Jurkat, Clone E6-1 (cell line): ENCODE measurements at places on chromosomes 1 and 21.

DNA sequence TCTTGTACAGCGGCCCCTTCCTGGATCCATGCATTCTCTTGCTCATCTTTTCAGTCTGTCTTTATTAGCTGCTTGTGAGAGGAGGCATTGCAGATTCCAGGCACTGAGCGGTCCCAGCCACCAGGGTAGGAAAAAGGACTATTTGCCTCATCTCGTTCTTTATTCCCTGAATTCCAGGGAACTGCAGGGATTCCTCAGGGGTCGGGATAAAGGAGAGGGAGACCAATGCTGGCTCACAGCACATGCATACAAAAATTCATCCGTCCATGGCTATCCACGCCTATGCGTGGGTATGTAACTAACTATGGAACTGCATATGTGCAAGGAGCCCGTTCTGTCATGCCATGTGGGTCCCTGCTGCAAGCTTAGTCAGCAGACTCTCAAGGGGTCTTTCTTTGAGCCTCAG, 879 bp upstream of the PLPPR5 start:
- DNase-seq, result no peak

DNA sequence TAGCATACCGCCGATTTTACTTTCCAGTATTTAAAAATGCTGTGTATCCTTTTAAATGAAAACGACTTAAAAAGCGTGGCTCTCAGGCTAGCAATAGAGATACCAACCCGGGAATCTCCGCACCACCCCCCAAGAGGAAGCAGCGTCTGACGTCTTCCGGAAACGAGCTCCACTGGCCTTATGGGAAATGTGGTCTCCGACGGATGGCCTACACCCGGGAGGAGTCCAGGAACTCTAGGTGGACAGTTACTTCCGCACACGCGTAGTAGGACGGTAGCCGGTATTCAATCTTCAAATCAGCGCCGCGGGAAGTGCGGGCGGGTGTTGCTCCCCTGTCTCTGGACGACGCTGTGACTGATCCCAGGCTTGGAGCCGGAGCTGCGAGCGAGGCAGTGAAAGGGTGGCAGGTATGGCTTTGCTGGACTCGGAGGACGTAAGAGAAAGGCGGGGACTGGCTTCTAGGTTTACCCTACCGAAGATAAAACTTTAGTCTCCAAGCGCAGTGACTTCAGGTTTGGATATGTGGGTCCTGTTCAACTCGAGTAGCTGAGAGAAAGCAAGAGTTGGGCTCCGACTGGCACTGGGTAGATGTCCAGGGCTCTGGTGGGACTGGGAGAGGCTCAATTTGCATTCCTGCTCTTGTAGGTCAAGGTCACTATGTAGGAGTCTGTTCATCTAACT, at the start of gene ZNF684:
ZNF684 (plus strand) TSS at position 257 of the 681 bp plus-strand sequence. CDS start 1,530 bp downstream, outside the sequence.
- peak; percentile 95 for DNase-seq

DNA sequence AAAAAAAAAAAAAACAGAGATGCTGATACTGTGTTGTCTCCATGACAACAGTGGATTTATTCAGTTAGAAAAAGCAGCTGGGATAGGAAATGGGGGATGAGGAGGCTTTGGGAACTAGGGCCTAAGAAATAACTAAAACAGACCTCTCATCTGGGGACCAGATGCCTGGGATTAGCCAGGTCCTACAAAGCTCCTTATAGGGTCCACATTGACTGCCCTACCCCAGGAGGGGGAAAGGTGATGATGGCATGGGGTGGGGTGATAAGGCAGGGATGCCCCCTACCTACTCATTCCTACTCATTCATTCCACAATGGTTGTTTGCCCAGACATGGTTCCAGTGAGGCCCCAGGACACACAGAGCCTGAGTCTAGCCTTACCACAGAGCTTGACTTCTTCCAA, 131.2 kb downstream of the PLXNA2 start:
- DNase-seq, result no peak

DNA sequence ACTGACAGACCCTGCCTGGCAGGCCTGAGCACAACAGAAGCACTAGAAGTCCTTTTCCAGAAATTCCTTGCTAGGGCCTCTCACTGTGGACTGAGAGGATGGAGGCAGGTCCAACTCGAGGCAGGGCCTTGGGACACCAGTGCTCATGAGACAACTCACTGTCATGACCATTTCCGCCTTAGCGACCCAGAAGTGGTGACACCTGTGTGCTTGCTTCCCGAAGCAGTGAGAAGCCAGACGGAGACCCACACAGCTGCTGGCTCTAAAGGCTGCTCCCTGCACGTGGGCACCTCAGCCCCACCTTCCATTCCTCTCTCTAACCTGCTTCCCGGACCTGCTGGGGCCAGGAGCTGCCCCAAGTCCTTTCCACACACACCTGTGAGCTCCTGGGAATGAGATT, 33.0 kb downstream of the KCNC4 start:
- DNase-seq, result no peak

GRCh38 chr21:25373126-25374082, 233.9 kb downstream of the MRPL39 start:
- no peak for DNase-seq

- DNase-seq, result no peak
Measured at GRCh38 chr1:58979677-58980076, 195.8 kb upstream of the JUN start.

DNA sequence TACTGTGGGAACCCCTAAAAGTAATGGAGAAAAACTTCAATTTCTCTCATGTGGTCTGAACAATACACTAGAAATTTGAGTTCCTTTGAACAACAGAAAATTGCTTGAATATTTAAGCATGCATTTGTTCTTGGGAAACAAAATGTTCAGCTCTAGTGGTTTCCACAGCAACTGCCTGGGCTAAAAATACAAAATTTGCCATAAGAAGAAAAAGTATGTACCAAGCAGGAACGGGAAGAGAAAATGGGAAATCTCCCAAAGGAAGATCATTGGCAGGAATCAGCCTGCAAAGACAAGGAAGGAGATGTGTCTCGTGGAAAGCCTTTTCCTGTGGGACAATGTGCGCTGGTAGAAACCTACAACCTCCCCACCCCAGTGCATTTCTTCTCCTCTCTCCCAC, 119.0 kb upstream of the DPT start:
- no peak for DNase-seq

DNA sequence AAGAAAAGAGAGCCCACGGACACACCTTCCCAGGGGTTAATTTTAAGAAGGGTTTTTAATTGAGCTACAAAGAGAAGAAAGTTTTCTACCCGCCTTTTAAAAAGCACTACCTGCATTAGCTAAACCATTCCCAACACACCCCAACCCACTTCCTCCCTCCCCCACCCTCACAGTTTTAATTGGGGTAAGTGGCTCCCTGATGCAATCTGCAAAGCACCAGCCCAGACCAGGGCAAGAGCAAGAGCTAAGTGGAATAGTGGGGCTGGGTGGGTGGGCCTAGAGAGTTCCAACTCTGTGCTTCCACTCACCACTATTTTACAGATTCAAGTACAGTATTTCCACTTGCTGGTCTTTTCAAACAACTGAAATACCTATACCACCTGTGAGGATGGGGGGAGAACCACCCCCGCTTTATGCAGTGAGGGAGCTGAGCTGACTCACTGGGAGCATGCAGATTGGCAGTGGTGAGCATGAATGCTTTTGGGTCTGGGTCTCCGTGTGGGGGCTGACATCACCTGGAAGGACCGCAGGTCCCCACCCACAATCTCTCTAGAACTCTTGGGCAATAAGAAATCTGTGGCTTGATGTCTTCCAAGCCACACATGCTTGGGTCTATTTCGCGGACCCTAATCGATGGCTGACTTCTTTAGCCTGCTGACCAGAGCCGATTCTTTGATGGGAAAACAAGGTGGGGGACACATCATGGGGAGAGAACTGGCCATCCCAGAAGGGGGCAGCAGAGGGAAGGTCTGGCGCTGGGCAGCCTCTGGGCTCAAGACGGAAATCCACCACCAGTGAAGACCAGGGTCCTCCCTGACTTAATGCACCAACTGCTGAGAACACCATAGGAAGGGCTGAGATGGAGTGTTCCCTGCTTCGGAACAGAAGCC, 95.5 kb downstream of the SSBP3 start:
- DNase-seq, result peak; percentile 67

GRCh38 chr1:112383759-112384370, 12.1 kb upstream of the CTTNBP2NL start:
- DNase-seq, result no peak

DNA sequence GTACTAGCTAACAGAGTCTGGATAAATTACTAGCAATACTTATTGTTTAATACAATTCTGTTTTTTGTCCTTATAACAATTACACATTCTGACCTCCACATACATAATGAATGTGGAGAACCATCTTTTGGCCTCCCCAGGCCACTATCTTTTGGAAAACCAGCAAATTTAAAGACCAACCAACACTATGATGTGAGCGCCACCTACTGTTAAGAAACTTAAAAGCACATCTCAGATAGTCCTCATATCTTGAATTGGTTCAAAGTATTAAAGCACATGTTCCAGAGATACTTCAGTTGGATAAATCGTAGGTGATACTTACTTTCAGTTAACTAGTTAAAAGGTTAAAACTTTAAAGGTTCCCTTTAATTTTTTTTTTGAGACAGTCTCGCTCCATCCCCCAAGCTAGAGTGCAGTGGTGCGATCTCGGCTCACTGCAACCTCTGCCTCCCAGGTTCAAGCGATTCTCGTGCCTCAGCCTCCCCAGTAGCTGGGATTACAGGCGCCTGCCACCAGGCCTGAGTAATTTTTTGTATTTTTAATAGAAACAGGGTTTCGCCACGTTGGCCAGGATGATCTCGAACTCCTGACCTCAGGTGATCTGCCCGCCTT, 29.3 kb upstream of the USP1 start:
- DNase-seq, result peak; percentile 63

DNA sequence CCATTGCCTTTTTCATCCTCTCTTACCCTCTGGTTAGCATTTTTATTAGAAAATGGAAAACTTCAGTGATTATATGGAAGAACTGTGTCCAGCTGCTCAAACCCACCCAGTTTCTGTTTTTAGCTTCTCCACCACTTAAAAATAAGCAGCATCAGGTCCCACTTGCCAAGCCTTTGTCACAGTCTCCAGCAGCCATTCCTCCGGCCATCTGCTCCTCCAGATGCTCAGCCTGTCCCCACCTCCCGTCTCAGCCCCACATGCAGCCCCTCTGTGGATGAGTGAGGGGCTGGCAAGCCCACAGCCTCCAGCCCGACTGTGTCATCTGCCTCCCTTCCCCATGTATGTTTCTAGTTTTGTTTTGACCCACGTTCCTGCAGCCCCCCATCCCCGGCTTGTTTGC, 289.7 kb downstream of the HHAT start:
- no peak for DNase-seq

DNA sequence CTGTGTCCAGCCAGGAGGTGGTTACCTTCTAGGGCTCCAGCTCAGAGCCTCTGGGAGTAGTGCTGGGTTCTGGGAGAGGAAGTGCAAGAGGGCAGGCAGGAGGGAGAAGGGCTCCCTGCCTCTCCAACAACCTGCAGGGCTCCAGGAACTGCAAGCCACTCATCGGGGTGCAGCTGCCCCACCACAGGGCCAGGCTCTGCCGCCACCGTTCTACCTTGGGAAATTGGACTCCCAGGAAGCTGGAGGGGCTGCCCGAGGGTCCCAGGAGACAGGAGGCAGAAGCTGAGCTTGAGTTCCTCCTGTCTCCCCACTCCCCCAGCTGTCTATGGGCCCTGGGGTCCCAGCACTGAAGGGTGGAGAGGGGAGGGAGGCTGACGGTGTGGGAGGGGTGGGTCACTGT, 7.4 kb upstream of the PRDM16 start:
- no peak for DNase-seq

DNA sequence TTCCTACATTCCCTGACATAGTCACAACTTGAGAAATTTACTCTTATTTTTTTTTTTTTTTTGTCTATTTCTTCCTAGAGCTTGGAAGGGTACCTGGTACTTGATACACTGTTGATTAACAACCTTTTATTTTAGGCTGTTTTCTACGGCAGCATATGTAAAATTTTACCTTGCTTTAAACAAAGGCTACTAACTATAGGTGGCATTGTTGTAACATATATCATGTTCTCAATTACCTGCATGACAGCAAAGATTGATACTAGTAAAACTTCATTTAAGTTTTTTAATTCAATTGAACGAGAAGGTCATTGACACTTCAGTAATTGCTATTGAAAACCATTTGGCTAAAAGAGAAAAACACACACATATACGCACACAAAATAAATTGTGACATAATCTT, 238.3 kb upstream of the ESRRG start:
- DNase-seq, result no peak

DNA sequence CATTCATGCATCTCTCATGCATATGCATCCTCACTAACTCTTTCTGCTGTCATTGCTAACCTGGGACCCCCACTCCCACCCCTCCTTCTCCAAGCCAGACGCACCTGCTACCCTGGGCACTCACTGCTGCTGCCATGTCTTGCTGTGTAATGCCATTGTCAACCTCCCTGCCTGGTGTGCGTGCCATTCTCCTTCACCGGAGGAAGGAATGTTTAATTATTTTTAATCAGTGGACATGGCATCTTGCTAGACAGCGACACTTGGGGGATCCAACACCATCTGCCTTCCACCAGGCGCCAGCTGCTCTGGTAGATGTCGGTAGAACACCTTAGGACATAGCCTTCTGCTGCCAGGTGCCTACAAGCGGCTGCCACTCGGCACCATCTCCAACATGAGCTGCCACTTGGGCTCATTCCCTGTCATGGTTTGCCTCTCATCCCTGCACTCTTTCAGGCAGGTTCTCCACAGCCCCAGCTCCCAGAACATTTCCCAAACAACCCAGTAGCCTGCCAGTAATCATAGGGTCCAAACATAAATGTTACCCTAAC, 306.9 kb downstream of the TTLL7 start:
- no peak for DNase-seq

- DNase-seq, result no peak
Measured at GRCh38 chr1:225483818-225484656, 56.2 kb upstream of the LBR start.

GRCh38 chr1:155650231-155650757, 38.3 kb downstream of the YY1AP1 start:
- no peak for DNase-seq

DNA sequence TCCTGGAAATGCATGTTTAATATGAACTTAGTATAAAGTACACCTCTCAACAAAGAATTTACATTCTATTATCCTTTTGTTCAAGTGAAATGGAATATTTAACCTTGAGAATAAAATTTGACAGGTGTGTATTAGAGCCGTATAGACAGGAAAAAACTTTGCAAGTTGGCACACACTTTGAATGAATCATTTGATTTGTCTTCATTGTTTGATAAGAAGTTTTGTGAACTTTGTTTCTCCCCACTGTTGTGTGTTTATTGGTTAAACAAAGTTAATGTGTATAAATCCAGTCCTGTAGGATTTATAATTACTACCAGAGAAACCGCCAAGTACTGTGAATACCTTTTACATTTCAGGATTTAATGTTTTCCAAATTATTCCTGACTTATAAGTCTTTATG, 2.0 kb downstream of the SYDE2 start:
- no peak for DNase-seq
